ENCODE measurements at places on chromosomes 1 and 21.

DNA sequence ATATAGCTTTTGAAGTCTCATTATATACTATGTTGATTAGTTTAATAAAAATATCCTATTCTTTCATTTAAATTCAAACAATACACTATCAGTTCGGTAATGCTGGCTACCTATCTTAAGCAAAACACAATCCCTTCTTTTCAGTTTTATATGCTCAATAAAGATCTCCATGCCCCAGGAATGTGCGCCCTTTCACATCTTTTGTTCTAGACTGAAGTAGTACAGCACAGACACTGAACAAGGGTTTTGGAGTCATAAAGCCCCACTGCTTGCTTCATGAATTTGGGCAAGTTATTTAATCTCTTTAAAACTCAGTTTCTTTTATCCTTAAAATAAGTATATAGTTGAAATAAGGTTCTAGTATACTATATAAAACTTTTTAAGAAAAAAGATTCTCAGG, 22.4 kb downstream of the SYDE2 start:
- DNase-seq: no peak

- DNase-seq: no peak
Observed at GRCh38 chr1:1544544-1544943, 4.1 kb upstream of the TMEM240 start.

GRCh38 chr1:115413621-115414020, 75.6 kb upstream of the NGF start:
- no peak for DNase-seq

DNA sequence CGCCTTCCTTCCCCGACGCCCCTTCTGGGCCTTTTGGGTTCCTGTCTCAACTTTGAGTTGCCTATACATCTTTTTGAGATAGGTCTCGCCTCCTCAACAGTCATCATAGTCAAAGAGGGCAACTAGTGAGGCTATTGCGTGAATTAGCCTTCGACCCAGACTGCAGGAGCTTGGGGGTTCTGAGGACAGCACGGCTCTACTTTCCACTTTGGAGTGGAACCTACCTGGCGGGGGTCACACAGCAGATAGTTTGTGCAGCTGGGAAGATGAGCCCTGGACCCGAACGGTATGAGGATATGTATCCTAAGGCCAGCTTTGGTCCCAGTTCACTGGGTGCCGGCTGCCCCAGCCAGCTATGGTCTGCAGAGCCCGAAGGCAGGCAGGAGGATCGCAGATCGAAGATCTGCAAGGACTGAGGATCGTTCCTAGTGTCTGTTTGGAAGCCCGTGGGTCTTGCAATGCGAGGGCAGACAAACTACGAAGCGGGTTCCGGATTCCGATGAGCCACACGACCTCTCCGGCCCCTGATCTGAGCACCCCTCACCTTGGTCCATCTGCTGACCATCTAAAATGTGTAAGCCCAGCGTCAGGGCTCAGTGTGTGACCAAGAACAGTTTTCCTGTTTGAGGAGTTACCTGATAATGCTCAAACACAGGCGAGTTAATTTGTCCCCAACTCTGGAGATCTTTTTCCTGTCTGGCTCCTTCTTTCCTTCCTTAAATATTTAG, 8.1 kb downstream of the FOXD2 start:
- DNase-seq: no peak

- DNase-seq: no peak
Observed at GRCh38 chr21:39317134-39318090, 4.0 kb upstream of the BRWD1 start.

DNA sequence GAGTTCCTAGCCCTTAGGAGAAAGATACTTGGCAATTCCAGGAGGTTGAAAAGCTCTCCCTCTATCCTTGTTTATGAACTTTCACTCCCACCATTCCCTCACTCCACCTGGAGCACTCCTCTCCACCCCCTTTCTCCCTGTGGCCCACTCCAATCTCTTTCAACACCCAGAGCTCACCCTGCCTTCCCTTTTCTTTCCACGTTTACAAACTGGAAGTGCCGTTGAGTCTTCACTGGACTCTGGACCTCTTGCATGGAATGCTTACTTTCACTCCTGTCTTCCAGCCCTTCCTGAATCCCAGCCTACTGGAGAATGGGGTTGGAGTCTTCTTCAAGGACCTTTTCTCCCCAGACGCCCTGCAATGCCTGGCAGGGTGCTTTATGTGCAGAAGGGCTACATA, 198.5 kb downstream of the RHOU start:
- no peak for DNase-seq

GRCh38 chr1:79792219-79792930, 785.8 kb upstream of the ADGRL4 start:
- DNase-seq: no peak

GRCh38 chr1:221891708-221892107, 149.8 kb upstream of the DUSP10 start:
- DNase-seq: peak; percentile 90

- no peak for DNase-seq
Observed at GRCh38 chr1:234520908-234521817, 42.2 kb upstream of the TARBP1 start.

GRCh38 chr1:53473463-53473862, 14.3 kb downstream of the DMRTB1 start:
- no peak for DNase-seq

Measured in MCF 10A (cell line).